Sciatic nerve (tissue), 2 donors: ENCODE measurements at places on chromosomes 3 and 15.

- no peak for DNase-seq
Measured at GRCh38 chr15:62999923-63000561, 42.5 kb upstream of the TPM1 start.

- peak; percentile 54 for DNase-seq
Measured at GRCh38 chr3:127717357-127718244, 44.8 kb downstream of the ABTB1 start.

- DNase-seq, result no peak
Measured at GRCh38 chr3:4797201-4797705, 182.0 kb upstream of the BHLHE40 start.

GRCh38 chr15:63997715-63998442 lies 48.4 kb downstream of the DAPK2 start:
- DNase-seq, result peak; percentile 13
